ENCODE measurements at places on chromosomes 3 and 15. TPM values are rescaled to one million over a fixed set of nuclear protein-coding genes. Genes with fewer than 3 reads are reported as not detected.
A peak's percentile ranks its signal among the peaks of the same experiment; 100 is the strongest.

The RPUSD3 gene
- total RNA-seq, result 22.1 TPM

The HESX1 gene
- 0.99 TPM for total RNA-seq

DNA sequence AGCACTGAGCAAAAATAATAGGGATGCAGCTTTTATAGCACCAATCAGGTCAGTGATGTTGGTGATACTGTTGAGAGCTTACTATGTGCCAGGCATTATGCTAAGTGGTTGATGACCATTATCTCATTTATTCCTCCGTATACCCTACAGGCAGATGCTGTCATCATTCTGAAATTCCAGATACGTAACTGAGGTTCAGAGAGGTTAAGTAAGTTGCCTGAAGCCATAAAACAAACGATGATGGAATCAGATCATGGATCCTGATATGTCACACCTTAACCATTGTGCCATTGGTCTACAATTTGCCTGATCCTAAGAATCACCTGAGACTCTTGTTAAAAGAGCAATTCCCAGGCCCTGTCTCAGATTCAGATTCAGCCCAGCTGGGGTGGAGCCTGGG lies 49.5 kb downstream of the ST6GAL1 start:
- DNase-seq, result no peak
- H3K27me3 ChIP-seq, result no peaks in the 10 kb centered on the region
- no peak overlapping the region for H3K4me3 ChIP-seq
- no peaks in the 10 kb centered on the region for H3K36me3 ChIP-seq
- no peaks in the 10 kb centered on the region for H3K4me1 ChIP-seq

DNA sequence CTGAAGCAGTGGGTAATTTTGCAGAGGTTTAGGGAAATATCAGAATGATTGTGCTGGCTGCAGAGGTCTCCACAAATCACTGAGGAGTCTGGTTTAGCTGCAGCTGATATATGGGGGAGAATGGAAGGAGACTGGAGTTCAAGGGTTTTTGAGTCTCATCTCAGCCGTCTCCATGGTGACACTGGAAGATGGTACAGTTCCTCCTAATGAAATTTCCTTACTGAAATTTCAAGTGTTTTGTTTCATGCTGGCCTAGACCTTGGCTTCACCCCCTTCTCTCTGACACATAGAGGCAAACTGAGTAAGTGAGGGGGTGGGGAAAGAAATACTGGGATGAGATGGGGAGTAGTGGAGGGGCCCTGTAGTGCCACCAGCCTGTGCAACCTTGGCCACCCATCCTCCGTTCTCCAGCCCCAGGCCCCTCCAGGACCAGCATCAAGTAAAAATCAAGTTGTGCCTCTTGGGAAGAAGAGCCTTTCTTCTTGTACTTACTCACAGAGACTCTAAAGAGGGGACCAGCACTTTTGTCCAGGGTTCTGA lies 17.8 kb upstream of the MORF4L1 start:
- H3K4me1 ChIP-seq, result no peaks in the 10 kb centered on the region
- no peak for DNase-seq
- H3K27ac ChIP-seq, result peak overlapping the region; percentile 38

DNA sequence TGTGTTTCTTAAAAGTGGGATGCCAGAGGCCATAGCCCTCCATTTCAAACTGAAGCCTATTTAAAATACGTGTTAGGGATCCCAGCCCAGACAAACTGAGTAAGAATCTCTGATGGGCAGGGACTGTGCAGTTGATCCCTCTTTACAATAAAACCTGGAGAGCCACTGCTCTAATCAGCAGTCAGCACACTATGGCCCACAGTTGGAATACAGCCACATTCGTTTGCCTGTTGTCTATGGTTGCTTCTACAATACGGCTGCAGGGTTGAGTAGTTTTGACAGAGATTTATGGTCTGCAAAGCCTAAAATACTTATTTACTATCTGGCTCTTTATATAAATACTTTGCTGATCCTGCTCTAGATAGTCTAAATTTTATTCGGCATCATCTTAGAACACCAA lies 32.4 kb downstream of the TJP1 start:
- DNase-seq, result no peak
- H3K36me3 ChIP-seq, result peaks cover 1% of the 10 kb centered on the region
- no peak overlapping the region for H3K4me3 ChIP-seq
- H3K27ac ChIP-seq, result no peak overlapping the region

DNA sequence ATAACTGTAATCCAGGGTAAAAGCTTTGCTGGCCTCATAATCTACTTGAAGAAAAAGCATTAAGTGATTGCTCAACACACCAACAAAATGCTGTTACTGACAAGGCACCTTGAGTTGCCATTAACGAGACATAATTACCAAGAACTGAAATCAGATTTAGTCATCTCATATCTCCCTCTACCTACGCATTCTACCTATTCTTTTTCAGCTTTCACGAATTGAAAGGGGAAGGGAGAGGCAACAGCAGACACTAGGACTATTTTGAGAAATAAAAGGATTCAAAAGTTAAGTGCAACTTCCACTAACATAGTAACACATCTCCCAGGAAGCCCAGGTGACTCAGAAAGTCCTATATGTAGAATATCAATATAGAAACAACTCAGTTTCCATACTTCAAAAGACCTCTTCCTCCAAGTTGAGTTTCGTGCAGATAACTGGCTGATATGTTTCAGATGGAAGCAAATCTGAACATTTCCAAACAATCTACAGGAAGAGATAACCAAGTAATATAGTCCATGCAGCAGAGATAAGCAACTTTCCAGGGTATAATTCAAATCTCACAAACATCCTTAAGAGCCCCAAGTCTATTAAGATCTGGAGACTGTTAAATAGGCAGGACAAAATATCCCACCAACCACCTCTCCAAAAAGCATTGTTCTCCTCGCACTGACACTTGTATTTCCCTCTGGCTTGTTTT lies 1.9 kb downstream of the OSBPL10 start:
- no peaks in the 10 kb centered on the region for H3K27me3 ChIP-seq
- H3K4me3 ChIP-seq, result peak overlapping the region; percentile 84
- no peaks in the 10 kb centered on the region for H3K36me3 ChIP-seq
- peaks cover 2% of the 10 kb centered on the region for H3K4me1 ChIP-seq

All from fibroblast of lung (primary cell).